ENCODE measurements at places on chromosomes 1 and 21.
A peak's percentile ranks its signal among the peaks of the same experiment; 100 is the strongest.

GRCh38 chr21:45488931-45489721, 53.1 kb downstream of the SLC19A1 start:
- DNase-seq = no peak

GRCh38 chr1:211541720-211542477, 37.1 kb downstream of the SLC30A1 start:
- no peak for DNase-seq

- DNase-seq = no peak
Measured at GRCh38 chr1:23394684-23395083, 25.0 kb upstream of the ZNF436 start.

DNA sequence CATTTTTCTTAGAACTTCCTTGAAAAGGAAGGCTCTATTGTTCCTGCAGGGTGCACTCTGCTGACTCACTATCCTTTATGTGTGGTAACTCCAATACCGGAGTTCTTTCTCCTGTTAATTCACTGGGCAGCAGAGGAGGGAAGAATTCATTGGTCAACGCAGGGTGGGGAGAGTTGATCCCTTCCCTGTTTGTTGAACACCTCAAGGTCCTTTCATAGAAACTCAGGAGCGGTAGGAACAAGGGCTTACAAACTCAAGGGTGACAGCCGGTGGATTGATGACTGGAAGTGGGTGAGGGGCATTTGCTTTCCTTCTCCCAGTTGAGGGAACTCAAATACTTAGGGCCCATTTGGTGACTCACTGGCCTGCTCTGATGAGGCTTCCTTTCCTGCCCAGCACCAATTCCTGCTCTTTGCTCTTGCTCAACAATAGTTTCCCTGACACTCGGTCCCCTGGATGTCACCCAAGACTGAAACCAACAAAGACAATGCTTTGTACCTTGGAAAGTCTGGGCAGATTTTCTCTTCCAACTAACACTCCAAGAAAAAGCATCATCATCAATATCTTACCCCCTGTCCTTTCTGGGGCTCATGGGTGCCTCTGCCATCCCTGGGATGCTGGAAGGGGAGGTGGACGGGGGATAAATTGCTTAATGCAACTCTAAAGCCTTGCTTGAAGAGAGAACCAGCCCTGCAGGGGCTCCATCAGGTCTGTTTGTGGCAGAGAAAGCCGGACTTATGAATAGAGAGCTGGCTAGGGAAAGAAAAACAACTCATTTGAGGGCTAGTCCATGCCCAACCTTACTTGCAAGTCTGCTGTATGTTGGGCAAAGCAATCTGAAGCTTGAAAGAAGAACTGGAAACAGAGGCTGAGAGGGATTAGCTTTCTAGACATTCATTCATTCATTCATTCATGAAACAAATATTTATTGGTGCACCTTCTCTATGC, 9.3 kb downstream of the SLC26A9 start:
- no peak for DNase-seq

DNA sequence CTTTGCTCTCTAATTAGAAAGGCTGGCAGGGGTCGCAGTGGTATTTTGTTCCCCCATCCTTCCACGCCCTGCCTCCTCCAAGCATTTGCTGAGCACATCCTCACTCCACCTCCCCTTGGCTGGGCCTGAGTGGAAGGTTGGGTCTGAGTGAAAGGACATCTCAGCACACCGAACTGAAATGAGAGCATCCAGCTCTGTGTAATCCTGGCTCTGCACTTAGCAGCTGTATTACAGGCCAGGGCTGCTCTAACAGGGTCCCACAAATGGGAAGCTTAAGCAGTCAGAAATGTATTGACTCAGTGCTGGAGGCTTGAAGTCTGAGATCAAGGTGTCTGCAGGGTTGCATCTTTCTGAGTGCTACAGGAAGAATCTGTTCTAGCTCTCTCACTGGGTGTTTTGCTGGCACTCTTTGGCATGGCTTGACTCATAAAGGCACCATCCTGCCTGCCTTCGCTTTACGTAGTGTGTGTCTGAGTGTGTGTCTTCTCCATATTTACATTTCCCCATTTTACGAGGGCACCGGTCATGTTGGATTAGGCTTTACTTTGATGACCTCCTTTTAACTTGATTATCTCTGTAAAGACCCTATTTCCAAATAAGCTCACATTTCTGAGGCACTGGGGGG, 48.5 kb upstream of the IGSF21 start:
- no peak for DNase-seq

GRCh38 chr1:93672069-93672468, 9.6 kb downstream of the BCAR3 start:
- DNase-seq = no peak

- DNase-seq = peak; percentile 6
Measured at GRCh38 chr1:161763522-161764098, 2.5 kb upstream of the ATF6 start.

DNA sequence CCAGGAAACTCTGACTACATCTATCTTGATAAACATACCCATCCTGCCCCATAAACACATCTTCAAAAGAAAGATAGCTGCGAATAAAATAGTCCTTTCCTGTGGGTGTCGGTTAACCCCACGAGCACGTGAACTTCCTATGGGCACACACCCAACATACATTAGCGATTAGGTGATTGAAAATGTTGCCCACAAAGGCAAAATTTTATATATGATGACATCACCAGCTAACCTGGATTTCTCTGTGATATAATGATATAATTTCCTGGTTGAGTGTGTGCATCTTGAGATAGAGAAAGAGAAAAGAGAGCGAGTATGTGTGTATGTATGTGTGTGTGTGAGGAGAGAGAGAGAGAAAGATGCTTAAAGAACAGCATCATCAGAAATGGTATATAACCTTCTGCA, 296.1 kb downstream of the PTPRC start:
- DNase-seq = peak; percentile 28

GRCh38 chr1:83682132-83682531, 316.8 kb downstream of the TTLL7 start:
- no peak for DNase-seq

DNA sequence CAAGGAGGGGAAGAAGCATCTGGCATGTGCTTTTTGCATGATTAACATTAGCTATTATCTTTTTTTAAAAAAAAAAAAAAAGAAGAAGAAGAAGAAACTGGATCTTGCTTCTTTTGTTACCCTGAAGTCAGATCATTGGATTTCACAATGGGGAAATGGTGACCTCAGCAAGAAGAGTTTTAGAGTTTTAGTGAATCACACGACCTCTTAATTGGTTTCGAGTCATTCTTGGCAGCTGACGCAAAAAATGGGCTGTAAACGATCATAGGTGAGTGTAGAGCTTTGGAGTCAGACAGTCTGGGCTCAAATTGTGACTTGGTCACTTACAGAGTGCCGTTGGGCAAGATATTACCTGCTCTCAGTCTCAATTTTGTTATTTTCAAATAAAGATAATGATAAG, 33.3 kb upstream of the PGBD5 start:
- DNase-seq = peak; percentile 46

GRCh38 chr1:62263814-62264353, 55.4 kb downstream of the KANK4 start:
- DNase-seq = no peak

GRCh38 chr1:226203655-226204054, 17.1 kb upstream of the ACBD3 start:
- DNase-seq = no peak

GRCh38 chr1:12275370-12275769, 45.5 kb downstream of the VPS13D start:
- no peak for DNase-seq

- no peak for DNase-seq
Measured at GRCh38 chr1:44584167-44584566, 90.1 kb downstream of the TMEM53 start.

DNA sequence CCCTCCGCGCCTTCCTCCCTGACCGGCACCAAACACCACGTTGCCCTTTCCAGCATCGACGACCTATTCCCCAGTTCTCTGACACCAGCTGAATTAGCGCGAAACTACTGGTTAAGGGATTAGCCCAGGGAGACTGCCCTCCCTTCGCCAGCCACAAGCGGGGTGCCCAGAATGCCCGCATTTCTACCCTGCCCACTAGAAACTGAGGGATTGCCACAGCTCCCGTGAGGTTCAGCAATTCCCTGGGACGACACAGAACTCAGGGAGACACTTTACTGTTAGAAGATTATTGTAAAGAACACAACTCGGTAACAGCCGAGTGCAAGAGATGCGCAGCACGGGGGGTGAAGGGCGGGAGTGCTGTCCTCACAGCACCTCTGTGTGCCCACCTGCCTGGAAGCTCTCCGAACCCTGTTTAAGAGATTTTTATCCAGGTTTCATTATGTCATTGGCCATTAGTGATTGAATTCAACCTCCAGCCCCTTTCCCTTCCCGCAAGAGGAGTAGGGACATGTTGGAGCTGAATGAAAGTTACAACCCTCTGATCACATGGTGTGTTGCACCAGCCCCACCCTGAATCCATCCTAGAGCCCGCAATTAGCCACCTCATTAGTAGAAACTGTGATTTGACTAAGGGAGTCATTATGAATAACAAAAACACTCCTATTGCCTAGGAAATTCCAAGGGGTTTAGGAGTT, 15.8 kb upstream of the RIPPLY3 start:
- peak; percentile 11 for DNase-seq

- DNase-seq = no peak
Measured at GRCh38 chr1:57599236-57599994, 175.6 kb upstream of the DAB1 start.

GRCh38 chr1:232421143-232421796, 208.7 kb downstream of the SIPA1L2 start:
- DNase-seq = no peak

DNA sequence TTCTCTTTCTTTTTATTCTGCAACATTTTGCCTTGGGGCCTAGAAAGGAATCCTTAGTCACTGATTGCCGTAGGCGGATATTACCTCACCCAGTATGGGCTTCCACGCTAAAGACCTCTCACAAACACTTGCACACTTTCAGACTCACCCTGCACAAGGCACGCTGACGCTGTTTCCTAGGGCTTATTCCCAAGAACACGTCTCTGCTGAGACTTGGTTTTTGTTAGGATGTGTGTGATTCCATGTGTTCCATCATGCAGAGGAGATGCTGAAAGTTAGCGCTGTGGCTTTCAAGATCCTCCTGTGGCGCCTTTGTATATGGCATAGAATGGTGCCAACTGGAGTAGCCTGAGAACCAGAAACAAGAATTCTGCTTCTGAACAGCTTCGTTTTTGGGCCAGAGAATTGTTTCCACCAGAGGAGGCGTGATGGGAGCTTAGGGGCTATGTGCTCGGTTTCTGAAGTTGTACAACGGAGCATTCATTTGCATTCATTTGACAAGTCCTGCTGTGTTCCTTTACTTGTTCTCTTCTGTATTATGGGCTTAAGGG, 297.0 kb downstream of the DISC1 start:
- no peak for DNase-seq

GRCh38 chr1:183040547-183040971, 17.3 kb downstream of the LAMC1 start:
- DNase-seq = no peak

DNA sequence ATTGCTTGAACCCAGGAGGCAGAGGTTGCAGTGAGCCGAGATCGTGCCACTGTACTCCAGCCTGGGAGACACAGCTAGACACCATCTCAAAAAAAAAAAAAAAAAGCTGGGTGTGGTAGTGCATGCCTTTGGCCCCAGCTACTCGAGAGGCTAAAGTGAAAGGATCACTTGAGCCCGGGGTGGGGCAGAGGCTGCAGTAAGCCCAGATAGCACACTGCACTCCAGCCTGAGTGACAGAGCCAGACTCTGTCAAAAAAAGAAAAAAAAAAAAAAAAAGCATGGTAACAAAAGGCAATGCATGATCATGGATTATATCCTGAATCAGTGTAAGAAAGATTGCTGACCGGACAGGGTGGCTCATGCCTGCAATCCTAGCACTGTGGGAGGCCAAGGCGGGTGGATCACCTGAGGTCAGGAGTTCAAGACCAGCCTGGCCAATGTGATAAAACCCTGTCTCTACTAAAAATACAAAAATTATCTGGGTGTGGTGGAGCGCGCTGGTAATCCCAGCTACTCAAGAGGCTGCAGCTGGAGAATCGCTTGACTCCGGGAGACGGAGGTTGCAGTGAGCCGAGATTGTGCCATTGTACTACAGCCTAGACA, 76.3 kb downstream of the RUSC1 start:
- DNase-seq = no peak

GRCh38 chr21:45529785-45530422, 12.3 kb downstream of the SLC19A1 start:
- no peak for DNase-seq

DNA sequence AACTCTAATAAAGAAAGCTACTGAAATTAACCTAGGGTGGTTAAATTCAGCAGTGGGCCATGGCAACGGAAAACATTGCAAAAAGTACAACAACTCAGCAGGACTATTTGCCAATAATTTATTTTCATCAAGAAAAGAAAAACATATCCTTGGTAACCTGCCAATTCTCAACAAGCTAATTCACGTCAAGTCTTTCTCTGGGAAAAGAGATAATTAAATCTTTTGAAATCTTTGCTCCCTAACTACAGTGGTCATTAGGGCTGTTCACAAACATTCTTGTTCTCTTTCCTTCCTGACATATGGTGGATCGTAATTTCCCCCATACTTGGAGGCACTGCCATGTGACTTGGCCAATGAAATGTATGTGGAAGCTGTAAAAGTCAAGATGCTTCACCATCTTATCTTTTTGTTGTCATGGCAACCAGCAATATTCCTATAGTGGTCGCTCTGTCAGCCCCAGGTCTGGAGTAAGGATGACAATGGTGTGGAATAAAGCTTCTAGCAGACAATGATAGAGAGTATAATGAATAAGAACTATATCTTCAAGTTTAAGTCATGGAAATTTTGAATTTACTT, 29.6 kb upstream of the ZNF326 start:
- DNase-seq = peak; percentile 35

- no peak for DNase-seq
Measured at GRCh38 chr1:153339802-153340201, 8.8 kb downstream of the PGLYRP4 start.

DNA sequence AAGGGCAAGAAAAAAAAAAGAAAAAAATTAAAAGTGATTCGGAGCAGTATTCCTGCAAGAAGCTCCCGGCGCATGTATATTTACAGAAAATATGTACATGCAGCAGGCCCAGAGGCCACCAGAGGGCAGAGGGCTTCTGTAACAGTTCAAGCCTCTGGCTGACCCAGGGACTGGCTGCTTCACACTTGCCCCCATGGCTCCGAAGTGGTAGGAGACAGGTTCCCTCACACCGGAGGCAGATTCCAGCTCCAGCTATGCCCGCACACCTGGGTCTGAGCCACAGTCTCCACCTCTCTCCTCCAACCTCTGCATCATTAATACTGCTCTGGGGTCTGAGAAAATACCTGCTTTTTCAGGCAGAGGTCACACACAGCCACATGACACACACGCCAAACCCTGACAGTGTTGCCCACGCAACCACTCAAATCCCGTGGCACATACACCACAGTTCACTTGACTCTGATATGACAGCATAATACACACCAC, 2.2 kb upstream of the ARHGAP30 start:
- DNase-seq = no peak

DNA sequence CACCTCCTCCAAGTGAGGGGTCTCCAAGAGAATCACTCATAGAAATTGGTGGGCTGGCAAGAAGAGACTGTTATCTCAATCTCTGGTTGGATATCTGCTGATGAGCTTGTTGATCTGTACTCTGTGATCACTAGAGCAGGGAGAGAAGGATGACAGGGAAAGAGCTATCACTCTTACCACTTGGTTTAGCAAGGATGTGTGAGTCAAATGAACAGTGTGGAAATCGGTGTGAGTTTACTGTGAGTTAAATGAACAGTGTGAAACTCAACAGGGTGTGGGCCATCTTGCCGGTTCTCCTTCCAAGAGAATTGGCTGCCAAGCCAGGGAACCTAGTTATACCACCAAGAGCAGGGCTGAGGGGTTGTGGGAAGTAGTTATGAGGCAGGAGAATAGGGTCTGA, 33.3 kb upstream of the CD1D start:
- no peak for DNase-seq
